ENCODE measurements at places on chromosomes 5 and 9. TPM values are rescaled to one million over a fixed set of nuclear protein-coding genes. Genes with fewer than 3 reads are reported as not detected.

DNAJC21 gene
- polyA plus RNA-seq: 19.9 TPM

ACTL7B gene
- not detected for polyA plus RNA-seq

IFNA21 gene
- not detected for polyA plus RNA-seq

CCL28 gene
- 8.6 TPM for polyA plus RNA-seq

POLR3G gene
- polyA plus RNA-seq: 1.5 TPM

HMMR gene
- 0.98 TPM for polyA plus RNA-seq

PCDHA12 gene
- polyA plus RNA-seq: not detected

FOXD4 gene
- not detected for polyA plus RNA-seq
